ENCODE measurements at places on chromosomes 1 and 21.

GRCh38 chr1:68969441-68969840, 472.6 kb upstream of the DEPDC1 start:
- no peak for DNase-seq

DNA sequence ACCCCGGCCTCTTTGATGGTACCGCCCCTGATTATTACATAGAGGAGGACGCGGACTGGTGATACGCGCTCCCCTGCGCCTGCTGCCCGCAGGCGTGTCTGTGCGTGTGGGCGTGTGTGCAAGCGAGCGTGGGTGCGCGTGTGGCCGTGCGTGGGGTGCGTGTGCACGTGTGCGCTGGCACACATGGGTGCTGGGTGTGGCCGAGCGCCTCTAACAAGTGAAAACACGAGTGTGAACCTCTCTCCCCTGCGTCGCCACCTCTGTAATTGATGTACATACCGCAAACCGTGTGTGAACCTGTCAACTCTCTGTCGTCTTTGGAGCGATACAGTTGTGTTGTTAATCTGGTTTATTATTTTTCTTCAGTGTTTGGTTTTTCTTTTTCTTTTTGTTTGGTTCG, 87.8 kb upstream of the TMEM51 start:
- DNase-seq = no peak

- DNase-seq = no peak
Measured at GRCh38 chr1:3896396-3897000, 3.6 kb downstream of the C1orf174 start.

GRCh38 chr1:225597926-225598575, 54.9 kb downstream of the ENAH start:
- no peak for DNase-seq

- DNase-seq = no peak
Measured at GRCh38 chr1:77386276-77386675, 104.5 kb downstream of the AK5 start.

GRCh38 chr1:147334292-147334691, 91.8 kb downstream of the CHD1L start:
- no peak for DNase-seq

DNA sequence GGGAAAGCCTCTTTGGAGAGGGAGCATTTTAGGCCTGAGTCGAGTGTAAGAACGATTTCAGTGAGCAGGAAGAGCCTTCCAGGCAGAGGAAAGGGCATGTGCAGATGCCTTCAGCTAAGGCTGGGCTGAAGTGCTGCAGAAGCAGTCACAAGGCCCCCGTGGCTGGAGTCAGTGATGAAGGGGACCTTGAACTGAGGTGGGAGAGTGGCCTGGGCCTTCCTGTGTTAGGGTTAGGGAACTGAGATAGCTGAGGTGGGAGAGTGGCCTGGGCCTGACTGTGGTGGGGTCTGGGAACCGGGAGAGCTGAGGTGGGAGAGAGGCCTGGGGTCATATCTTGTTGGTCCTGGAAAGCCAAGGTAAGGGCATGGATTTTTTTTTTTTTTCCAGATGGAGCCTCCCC, 50.9 kb upstream of the ETV3 start:
- DNase-seq = no peak

DNA sequence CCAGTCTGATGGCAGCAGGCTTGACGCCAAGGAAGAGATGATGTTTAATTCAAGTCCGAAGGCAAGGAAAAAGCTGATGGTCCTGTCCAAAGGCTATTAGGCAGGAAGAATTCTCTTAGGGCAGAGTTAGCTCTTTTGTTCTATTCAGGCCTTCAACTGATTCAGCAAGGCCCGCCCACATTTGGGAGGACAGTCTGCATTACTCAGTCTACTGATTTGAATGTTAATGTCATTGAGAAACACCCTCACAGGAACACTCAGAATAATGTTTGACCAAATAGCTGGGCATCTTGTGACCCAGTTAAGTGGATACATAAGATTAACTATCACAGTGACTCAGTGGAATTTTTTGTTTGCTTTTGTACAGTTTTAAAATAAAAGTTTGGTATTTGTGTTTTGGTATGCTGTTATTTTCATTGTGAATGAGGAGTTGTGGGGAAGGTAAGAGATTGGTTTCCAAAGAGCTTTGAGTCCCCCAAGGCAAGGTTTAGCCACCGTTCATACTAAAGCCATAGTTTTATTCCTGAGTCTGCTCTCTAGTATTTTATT, 1.7 kb upstream of the ZNF691 start:
- no peak for DNase-seq

DNA sequence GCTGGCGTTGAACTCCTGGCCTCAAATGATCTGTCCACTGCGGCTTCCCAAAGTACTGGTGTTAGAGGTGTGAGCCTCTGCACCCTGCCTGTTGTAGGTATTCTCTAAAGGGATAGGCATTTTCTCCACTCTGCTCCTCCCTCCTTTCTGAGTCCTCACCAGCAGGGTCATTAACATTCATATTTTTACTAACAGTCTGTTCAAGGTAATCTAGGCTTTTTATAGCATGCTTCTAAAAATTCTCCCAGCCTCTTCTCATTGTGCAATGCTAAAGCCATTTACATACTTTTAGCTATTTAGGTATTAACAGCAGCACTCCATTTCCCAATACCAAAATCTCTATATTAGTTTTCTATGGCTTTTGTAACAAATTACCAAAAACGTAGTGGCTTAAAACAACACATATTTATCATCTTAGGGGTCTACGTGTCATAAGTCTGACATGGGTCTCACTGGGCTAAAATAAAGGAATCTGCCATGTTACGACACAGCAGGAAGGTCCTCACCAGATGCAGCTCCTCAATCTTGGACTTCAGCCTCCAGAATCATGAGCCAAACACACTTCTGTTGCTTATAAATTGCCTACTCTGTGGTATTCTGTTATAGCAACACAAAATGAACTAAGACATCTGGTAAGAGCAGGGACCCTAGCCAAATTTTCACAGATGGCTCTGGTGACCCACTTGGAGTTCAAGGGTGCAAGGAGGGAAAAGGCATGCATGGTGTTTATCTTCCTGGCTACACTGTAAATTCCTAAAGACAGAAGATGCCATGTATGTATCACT, 2.9 kb upstream of the SLC2A7 start:
- DNase-seq = no peak

DNA sequence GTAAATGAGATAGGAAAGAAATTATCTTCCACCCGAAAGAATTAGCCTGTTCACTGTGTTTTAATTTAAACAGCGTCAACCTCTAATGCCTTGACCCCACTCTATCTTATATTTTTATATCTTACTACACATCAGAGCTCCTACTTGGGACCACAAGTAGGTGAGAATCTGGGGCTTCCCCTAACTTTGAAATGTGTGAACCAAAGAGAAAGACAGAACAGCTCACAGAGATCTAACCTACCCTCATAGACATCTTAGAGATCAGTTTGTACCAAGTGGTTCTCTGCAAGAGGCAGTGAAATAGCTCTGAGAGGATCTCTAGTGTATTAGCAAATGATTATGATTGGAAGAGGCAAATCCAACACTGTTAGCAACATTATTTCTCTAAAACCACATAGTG, 31.0 kb upstream of the IFI16 start:
- DNase-seq = no peak

GRCh38 chr1:204107892-204108291, 35.0 kb downstream of the SOX13 start:
- no peak for DNase-seq

DNA sequence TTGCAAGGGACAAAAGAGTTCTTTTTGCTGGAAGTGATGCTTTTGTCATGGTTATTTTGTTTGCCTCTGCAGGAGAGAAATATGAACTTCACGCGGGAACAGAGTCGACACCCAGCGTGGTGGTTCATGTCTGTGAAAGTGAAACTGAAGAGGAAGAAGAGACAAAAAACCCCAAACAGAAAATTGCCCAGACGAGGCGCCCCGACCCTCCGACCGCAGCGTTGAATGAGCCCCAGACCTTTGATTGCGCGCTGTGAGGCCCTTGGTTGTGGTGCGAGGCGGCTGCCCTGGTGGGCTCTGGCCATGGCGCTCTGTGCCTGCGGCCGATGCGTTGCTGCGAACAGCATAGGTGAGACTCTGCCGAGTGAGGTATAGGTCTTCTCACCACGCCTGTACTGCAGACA, 20.9 kb upstream of the NCMAP start:
- DNase-seq = peak; percentile 50

- DNase-seq = no peak
Measured at GRCh38 chr1:68301471-68302001, 69.2 kb upstream of the WLS start.

DNA sequence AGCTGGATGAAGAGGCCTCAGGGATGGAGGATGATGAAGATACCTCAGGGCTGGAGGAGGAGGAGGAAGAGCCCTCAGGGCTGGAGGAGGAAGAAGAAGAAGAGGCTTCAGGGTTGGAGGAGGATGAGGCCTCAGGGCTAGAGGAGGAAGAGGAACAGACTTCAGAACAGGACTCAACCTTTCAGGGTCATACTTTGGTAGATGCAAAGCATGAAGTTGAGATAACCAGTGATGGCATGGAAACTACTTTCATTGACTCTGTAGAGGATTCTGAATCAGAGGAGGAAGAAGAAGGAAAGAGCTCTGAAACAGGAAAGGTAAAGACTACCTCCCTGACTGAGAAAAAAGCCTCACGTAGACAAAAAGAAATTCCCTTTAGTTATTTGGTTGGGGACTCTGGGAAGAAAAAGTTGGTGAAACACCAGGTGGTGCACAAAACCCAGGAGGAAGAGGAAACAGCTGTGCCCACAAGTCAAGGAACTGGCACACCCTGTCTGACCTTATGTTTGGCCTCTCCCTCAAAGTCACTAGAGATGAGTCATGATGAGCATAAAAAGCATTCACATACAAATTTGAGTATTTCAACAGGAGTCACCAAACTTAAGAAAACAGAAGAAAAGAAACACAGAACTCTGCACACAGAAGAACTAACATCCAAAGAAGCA, 15.4 kb downstream of the L1TD1 start:
- DNase-seq = no peak

DNA sequence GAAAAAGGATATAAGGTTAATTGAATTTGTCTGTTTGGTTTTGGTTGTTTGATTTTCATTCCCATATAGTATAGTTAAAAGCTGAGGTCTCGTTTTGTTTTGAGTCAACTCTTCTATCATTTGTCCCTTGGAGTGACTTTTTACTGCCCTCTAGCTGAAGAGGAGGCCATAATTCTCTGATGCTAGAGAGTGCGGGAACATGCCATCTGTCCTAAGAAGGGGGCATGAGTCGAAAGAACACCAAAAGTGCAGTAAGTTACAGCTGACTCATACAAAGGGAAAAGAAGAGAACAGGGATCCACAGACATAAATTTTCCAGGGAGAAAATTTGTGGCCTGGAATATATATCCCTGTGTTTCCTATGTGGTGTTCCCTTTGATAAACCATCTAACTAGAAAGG, 4.1 kb downstream of the KRTAP21-3 start:
- no peak for DNase-seq

GRCh38 chr21:26659757-26660156, 86.7 kb upstream of the CYYR1 start:
- no peak for DNase-seq

DNA sequence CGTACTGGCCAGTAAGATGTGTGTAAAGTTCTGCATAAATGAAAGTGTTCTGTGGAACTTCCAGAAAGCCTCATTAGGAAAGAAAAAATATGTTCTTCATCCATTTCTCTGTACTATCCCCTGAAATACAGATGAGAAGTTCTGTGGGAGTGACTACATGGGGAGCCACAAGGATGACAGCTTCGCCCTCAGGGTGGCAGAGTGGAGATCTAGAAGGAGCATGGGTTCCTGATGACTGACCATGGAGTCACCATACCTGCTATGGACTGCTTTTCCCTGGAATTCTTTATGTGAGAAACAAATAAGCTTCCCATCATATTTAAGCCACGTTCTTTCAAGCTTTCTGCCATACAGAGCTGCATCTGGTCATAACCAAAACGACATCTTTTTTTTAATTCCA, 113.9 kb upstream of the RGS1 start:
- DNase-seq = no peak

GRCh38 chr1:223712850-223713474, 623 bp downstream of the CAPN2 start:
- peak; percentile 40 for DNase-seq

DNA sequence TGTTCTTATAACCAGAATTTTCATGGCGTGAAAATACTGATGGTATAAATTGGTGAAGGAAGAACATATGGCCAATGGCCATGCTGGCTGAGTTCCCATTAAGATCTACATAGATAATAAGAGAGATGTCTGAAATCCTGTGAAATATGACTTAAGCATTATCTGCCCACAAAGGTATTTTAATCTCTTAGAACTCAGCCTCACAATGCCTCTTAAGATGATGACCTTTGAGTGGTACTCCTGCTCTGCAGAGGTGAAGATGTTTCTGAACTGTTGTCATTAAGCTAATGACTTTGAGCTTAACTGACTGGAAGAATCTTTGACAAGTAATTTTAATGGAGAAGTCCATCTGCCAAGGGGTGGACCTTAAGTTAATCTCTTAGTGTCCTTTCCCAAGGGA, 148.7 kb downstream of the ZNF326 start:
- DNase-seq = no peak

GRCh38 chr1:9687874-9688582, 36.5 kb downstream of the PIK3CD start:
- DNase-seq = no peak

DNA sequence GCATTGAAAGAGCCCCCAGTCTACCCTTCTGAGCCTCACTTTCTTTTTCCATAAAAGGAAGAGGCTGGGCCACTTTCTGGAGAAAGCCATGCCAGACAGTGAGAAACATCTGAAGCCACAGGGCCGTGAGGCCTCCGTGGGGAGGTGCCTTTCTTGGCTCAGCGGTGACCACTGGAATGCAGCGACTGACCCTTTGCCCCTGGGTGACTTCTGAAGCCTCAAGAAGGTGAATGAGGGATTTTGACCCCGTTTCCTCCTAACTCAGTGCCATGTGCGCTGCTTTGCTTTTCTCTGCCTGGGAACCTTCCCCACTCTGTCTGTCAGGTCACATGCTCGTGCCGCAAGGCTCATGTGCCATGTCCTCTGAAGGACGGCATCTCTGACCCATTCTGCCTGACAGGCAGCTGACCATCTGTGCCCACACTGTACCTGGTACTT, 44.7 kb upstream of the A3GALT2 start:
- DNase-seq = no peak

DNA sequence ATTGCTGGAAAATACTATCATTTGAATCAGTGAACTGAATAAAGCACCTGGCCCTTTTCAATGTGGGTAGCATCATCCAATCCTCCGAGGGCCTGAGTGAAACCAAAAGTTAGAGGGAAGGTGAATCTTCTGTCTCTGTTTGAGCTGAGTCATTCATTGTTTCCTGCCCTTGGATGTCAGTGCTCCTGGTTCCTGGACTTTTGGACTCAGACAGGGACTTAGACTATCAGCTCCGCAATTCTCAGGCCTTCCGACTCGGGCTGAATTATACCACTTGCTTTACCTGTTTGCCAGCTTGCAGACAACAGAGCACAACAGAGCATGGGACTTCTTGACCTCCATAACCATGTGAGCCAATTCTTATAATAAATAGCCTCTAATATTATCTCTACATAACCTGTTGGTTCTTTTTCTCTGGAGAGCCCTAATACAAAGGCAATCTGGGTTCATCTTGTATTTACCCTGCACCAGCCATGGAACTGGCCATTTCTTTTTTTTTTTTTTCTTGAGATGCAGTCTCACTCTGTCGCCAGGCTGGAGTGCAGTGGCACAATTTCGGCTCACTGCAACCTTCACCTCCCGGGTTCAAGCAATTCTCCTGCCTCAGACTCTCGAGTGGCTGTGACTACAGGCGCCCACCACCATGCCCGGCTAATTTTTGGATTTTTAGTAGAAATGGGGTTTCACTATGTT, 19.2 kb upstream of the VASH2 start:
- DNase-seq = no peak

Data from stimulated activated CD4-positive, alpha-beta T cell treated with anti-CD3 and anti-CD28 coated beads, Interleukin-15, amount 100 ng/mL, for 1 hour (primary cell).